ENCODE measurements at places on chromosomes 5 and 9.

- peak; percentile 69 for DNase-seq
These were observed 465.5 kb downstream of the DNAH5 start for GRCh38 chr5:13478831-13479465.

GRCh38 chr5:132067941-132068808 lies 5.4 kb upstream of the CSF2 start:
- DNase-seq, result no peak

DNA sequence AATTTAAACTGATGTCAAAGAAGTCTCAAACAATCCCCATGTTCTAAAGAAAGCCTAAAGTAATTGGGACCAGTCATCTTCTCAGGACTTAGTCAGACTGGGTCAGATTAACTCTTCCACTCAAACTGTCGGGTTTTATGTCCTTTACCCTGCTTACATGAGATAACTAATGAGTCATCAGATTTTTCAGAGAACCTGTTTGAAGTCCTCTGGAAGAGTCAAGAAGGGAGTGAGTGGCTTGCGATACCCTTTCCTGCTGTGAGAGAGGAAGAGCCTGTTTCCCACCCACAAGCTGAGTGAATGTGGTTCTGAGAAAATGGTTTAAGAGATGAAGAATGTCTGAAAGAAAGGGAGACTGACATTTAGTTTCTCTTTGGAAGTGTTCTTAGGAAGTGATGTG lies 1866.7 kb upstream of the C9orf72 start:
- DNase-seq, result no peak

GRCh38 chr5:101534491-101535110 lies 631.5 kb upstream of the ST8SIA4 start:
- no peak for DNase-seq

- no peak for DNase-seq
These were observed 73.6 kb downstream of the CDH12 start for GRCh38 chr5:22779499-22779898.

- peak; percentile 78 for DNase-seq
These were observed at the start of gene TGFBI for GRCh38 chr5:136028782-136029742. TSS of gene TGFBI (plus strand) at chr5:136028988. CDS start at chr5:136029056, 68 bp downstream.

DNA sequence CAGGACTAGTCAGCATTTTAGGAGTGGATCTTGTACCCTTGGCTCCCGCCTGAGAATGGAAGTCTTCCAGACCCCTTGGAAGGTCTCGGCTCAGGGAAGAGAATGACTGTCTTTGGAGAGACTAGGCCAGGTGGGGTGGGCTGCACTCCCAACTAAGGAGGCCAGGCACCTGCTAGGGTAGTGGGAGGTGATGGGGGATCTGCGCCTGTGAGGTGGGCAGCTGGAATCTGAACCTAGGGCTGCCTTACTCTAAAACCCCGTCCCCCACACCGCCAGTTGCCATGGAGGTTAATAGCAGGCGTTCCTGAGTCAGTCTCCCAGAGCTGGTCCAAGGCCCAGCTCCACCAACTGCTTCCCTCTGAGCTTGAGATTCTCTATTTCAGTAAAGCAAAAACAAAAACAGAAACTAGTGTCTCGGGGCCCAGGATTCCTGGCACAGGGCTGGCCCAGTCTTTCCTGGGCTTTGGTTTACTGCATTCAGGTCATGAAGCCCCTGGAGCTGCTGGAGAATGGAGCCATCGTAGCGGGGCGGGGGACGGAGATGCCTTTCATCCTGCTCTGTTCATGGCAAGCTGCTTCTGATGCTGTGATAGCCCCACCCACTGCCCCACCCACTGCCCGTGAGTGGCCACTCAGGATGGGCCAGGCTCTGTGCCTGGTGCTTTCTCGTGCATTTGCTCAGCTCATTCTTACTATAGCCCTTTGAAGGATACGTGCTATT lies 57.5 kb downstream of the DAB2IP start:
- DNase-seq, result no peak

GRCh38 chr5:51860532-51861018 lies 477.3 kb downstream of the ISL1 start:
- no peak for DNase-seq

DNA sequence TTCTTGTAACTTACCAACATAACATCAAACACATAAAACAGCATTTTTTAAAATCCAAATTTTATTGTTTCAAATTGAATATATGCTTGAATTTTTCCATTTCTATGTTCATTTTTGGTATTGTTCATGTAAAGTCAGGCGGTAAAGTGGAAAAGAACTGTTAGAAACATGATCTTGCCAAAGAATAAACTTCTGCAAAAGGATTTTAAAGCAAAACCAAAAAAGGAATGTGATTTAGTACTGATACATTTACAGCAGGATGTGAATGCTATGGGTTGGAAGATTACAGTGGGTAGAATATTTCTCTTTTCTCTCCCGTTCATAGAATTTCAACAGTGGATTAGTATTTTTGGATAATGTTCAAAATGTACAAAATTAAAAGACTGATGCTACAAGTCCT lies 277.2 kb upstream of the MPDZ start:
- DNase-seq, result no peak

- DNase-seq, result no peak
These were observed 961.3 kb upstream of the CTNND2 start for GRCh38 chr5:12865529-12865928.

- peak; percentile 28 for DNase-seq
These were observed 244.4 kb downstream of the FANCC start for GRCh38 chr9:95073042-95073607.

Data from hematopoietic multipotent progenitor cell treated with erythropoietin and hydrocortisone succinate and interleukin-3 and kit ligand, for 4 days (in vitro differentiated cells).